ENCODE measurements at places on chromosomes 11 and 22.

GRCh38 chr22:31616315-31616980 is 45.6 kb downstream of the PISD start:
- peak; percentile 61 for DNase-seq

DNA sequence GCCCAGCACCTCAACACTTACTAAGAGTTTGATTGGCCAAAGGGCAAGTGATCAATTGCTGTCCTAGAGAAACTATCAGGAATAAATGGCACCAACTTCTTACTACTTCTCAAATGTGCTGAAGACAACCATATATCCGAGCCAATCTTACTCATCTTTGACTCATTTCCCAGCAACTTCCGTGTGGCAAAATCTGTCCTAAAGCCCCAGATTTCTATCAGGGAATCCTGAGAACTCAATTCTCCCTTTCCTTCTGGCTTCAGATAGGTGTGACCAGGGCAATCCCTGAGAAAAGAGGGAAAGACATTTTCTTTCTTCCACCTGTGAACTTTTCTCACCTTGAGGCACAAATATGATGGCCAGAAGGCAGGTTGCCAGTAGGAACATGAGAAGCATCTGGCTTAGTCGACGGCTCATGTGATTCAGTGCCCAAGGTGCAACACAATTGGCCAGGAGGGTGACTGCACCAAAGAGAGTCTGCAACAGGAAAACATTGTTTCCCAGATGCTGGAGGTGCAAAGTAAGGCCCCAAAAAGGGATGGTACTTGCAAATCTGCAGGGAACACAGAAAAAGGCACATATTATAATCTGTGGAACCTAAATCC is 21.8 kb upstream of the SLC22A24 start:
- DNase-seq, result no peak

DNA sequence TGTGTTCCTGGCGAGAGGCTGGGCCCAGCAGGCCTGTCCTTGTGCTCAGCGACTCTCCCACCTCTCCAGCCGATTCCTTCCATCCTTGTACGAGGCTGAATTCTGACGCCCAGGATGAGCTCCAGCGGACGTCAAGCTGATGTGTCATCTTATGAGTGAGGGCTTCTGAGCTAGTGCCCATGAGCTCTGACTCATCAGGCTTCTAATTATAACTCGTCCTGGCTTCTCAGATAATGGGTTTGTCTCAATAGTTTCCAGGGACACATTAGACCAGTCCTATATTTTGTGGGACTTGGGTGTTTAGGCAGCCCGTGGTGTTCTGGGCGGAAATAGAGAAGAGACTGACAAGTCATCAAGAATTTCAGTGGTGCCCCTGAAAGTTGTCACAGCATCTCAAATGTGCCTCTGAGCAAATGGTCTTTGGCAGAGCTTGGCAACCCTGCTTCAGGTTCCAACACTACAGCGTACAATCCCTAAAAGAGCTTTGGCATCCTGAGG is 108.2 kb upstream of the CD44 start:
- peak; percentile 33 for DNase-seq

GRCh38 chr22:27533105-27533745 is 268.3 kb downstream of the MN1 start:
- DNase-seq, result no peak

DNA sequence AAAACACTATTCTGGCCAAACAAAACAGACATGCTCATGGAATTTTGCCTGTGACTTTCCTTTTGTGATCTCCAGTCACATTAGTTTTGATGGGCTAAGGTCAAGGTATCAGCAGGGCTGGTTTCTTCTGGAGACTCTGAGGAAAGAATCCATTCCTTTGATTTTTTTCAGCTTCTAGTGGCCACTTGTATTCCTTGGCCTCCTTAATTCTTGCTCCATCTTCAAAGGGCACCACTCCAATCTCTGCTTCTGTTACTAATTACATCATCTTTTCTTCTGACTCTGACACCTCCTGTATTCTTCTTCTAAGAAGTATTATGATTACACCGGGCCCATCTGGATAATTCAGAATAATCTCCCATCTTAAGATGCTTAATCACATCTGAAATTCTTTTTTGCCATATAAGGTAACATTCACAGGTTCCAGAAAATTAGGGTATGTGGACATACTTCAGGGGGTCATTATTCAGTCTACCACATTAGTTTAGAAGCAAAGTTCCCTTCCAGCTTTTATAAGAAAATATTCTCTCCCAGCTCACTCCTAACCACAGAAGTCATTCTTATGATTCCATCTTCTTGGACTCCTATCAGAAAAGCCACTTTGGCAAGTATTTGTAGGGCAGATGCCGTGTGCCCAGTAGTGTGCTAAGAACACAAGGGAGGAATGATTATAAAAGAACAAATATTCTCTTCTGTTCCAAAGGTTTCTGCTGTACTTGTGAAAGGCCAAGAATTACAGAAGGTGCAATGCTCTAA is 56.4 kb upstream of the FSHB start:
- no peak for DNase-seq

GRCh38 chr11:13289081-13289480 is 11.5 kb downstream of the BMAL1 start:
- DNase-seq, result no peak

DNA sequence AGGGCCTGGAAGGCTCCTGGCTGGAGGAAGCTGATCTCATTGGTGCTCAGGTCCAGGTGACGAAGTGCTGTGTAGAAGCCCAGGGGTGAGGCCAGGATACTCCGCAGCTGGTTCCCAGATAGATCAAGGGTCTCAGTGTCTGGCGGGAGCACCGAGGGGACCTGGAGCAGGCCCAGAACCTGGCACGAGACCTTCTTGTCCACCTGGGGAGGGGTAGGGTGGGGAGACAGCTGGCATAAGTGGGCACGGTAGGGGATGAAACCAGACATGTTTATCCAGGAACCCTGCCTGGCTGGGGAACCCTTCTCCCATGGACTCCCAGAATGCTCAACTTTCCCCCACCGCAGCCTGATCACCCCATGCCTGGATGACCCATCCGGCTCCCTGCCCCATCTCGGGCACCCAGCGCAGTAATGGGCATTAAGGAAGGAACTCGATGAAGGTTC is 9.2 kb downstream of the LRRC32 start:
- DNase-seq, result no peak

GRCh38 chr11:46710821-46711269 is 8.2 kb upstream of the F2 start:
- DNase-seq, result no peak

DNA sequence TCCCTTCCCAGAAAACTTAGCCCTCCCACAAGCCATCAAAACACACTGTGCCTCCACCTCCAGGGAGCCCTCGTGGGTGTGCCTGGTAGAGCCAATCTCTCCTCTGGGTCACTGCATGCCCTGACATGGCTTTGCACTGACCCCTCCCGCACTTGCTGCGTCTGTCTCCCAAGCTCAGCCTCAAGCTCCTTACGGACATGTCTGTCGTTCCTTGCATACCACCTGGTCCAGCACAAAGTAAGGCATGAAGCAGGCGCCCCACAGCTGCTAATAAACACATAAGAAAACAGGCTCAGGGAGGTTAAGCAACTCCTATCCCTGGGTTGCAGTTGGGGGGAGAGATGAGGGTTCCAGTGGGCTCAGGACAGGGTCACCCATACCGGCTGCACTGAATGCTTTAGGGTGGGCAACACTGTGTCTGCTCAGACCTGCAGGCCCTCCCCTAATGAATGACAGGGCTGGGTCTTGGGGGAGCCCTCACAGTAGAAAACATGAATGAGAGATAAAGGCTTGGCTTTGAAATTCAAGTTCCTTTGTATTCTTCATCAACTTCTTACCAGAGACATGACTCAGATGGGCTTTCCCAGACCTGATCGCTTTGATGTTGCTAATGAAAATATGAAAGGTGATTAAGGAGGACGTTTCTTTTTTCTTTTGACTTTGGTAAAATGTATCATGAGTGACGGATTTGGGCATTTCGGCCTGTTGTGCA is 38.0 kb downstream of the PHF21B start:
- DNase-seq, result no peak

DNA sequence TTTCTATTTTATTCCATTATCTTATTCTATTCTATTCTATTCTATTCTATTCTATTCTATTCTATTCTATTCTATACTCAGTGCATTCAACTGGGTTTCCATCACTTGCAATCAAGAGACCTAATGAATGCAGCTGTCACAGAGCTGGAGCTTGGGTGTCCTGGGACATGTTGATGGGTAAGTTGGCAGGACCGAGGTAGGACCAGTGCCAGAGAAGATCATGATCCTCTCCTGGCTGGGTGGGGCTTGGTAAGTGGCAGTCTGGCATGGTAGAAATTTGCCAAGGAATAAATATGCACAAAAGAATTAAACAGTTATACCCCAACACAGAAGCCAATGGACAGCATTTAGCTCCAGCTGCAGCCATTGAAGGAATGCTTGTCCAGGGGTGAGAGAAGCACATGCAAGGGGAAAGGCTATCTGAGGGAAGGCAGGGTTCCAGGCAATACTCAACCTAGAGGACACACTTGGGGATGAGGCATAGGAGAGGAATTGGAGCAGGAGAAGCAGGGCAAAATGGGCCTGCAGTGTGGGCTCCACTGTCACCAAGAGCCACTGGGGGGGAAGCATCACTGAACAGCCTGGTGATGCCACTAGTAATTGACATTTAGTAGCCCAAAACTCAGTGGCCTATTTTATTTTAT is 97.0 kb upstream of the CD82 start:
- DNase-seq, result no peak

DNA sequence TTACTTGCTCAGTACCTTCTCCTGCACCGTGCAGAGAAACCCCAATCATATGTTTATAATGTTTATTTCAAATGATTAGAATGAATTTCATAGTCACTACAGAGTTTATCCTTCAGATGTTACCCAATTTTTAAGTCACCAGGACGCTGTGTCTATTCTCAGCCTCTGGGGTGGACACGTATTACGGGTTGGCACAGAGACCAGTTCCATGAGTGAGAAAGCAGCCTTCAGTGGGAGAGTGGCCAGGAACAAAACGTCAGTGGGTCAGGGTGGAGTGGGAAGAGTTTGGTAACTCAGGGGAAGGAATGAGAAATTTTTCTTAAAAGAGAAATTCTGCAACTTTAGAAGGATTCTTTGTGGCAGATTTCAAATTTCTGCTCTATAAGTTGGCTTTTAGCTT is 77.1 kb upstream of the MTMR2 start:
- no peak for DNase-seq

GRCh38 chr11:28481616-28482480 is 373.7 kb downstream of the METTL15 start:
- DNase-seq, result no peak

- DNase-seq, result no peak
These were observed 3.3 kb downstream of the VSIG2 start for GRCh38 chr11:124748481-124749343.

GRCh38 chr22:30398685-30399680 is 2.2 kb downstream of the SEC14L2 start:
- DNase-seq, result no peak

DNA sequence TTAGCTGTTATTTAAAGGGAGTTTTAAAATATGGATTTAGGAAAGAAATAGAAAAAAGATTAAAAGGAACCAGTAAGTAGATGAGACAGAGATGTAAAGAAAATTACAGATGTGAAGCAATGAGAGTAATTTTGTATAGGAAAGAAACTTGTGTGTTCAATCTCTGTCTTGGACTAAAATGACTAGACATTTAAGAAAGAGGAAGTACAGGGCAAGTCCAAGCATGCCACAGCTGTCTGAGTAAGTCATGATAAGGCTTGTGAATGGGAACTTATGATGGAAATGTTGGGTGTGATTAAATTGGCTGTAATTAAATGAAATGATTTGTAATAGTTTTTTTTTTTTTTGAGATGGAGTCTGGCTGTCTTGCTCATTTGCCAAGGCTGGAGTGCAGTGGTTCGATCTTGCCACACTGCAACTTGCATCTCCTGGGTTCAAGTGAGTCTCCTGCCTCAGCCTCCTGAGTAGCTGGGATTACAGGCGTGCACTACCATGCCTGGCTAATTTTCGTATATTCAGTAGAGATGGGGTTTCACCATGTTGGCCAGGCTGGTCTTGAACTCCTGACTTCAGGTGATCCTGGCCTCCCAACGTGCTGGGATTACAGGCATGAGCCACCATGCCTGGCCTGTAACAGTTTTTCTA is 5.9 kb upstream of the ACY3 start:
- no peak for DNase-seq

DNA sequence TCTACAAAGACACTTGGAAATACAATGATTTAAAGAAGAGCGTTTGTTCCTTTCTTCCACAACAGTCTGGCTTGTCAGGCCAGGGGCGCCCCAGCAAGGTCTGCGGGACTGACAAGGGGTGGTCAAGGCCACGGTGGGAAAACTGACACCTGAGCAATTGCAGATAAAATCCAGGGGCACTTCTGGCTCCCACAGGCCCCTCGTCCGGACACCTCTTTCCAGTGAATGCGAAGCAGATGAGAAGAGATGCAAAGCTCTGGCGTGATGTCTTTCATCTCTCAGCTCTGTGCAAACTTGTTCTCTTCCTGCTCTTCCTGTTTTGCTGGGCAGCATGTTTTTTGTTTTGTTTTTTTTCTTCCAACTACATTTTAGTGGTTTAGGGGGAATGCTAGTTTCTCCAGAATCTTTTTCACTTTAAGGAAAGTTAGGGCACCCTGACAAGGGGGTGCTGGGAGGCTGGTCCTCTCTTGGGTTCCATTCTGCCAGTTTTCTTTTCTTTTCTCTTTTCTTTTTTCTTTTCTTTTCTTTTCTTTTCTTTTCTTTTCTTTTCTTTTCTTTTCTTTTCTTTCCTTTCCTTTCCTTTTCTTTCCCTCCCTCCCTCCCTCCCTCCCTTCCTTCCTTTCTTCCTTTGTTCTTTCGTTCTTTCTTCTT is 11.1 kb upstream of the CBX6 start:
- no peak for DNase-seq

- no peak for DNase-seq
These were observed 45.6 kb downstream of the ZNF280B start for GRCh38 chr22:22462813-22463567.

- no peak for DNase-seq
These were observed 453.9 kb upstream of the CCDC179 start for GRCh38 chr11:23314162-23314561.

DNA sequence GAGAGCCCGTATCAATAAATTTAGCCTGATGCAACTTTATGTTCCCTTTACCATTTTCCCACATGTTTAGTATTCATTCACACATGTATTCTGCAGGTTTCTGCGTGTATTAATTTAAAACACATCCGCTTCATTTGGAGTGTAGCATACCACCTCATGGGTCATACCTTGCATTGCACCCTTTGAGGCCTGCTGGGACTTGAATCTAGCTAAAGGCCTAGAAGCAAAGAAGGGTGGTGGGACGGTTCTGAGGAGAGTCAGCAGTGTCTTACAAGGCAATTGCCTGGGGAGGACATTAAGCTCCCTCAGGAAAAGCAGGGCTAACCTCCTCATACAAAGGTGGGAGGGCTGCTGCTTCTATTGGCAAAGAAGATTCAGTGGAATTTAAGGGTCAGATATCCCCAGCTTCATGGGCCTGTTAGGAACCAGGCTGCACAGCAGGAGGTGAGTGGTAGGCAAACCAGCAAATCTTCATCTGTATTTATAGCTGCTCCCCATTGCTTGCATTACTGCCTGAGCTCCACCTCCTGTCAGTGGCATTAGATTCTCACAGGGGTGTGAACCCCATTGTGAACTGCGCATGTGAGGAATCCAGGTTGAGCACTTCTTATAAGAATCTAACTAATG is 15.9 kb upstream of the SNX19 start:
- no peak for DNase-seq

DNA sequence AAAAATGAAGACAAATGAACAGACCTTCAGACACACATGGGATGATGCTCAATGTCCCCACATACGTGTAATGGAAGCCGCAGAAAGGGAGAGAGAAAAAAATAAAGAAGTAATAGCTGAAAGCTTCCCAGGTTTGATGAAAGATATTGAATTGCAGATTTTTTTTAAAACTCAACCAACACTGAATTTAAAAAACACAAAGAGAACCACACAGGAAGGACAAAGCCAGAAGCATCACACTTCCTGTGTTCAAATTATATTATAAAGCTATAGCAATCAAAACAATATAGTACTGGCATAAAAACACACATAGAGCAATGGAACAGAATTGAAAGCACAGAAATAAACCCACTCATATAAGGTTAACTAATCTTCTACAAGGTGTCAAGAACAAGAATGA is 26.5 kb downstream of the TMEM45B start:
- no peak for DNase-seq

Data from activated naive CD8-positive, alpha-beta T cell treated with anti-CD3 and anti-CD28 coated beads, Interleukin-2, amount 50 U/mL, for 24 hours (primary cell).